CMK (cell line): ENCODE measurements at places on chromosomes 7 and 10.

GRCh38 chr7:87600130-87601124 is at the start of gene ABCB1:
TSS of gene ABCB1 (minus strand) at chr7:87600884. CDS start at chr7:87600184, 700 bp downstream.
- DNase-seq = no peak

DNA sequence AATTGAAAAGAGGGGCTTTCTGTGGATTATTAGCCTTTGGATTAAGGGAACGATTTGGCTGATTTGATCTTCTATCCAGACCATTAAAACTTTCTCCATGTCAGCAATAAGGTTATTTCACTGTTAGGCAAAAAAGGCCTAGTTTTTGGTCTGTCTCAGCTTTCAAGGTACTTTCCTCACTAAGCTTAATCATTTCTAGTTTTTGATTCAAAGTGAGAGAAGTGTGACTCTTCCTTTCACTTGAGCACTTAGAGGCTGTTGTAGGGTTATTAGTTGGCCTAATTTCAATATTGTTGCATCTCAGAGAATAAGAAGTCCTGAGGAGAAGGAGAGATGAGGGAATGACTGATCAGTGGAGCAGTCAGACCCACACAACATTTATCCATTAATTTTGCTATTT is 596.0 kb upstream of the TPK1 start:
- no peak for DNase-seq

- DNase-seq = no peak
Observed at GRCh38 chr7:931871-932650, 22.4 kb downstream of the ADAP1 start.

GRCh38 chr10:117442944-117443685 is 67.9 kb upstream of the PDZD8 start:
- DNase-seq = no peak

DNA sequence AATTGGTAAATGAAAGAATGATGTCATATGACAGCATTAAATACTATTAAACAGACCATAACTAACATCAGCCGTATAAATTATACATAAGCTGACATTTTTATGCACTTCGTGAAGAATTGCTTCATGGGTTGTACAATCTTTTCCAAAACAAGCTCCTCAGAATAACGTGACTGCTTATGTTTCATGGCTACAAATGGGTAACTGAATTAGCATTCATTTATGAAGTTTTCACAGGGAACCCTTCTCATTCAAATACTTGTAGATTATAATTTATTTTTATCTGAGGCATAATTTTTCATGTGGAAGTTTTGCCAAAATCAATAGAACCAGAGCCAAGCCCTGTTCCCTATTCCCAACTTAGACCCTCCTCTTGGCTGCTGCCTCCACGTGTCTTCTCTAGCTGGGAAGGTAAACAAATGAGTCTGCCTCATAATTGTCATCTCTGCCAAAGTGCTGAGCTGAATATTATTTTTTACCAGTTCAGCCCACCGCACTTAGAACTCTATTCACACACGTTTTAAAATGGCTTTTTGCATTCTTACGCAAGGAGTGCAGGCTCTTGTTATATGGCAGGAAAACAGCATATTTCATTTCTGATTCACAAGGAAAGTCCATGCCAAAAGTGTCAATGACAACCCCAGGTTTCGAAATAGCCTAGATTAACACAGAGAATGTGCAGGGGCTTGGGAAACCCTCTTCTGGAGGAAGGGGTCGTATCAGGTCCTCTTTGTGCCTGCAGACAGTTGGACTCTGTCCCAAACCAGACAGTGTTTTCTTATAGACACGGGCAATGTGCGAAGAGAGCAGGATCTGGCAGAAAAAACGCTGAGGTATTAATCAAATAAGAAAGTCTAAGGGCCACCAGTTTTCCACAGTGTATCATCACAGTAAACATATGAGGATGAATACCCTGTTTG is 370.7 kb upstream of the MGMT start:
- DNase-seq = no peak

- no peak for DNase-seq
Observed at GRCh38 chr7:101156866-101157589, 2.8 kb downstream of the AP1S1 start.

DNA sequence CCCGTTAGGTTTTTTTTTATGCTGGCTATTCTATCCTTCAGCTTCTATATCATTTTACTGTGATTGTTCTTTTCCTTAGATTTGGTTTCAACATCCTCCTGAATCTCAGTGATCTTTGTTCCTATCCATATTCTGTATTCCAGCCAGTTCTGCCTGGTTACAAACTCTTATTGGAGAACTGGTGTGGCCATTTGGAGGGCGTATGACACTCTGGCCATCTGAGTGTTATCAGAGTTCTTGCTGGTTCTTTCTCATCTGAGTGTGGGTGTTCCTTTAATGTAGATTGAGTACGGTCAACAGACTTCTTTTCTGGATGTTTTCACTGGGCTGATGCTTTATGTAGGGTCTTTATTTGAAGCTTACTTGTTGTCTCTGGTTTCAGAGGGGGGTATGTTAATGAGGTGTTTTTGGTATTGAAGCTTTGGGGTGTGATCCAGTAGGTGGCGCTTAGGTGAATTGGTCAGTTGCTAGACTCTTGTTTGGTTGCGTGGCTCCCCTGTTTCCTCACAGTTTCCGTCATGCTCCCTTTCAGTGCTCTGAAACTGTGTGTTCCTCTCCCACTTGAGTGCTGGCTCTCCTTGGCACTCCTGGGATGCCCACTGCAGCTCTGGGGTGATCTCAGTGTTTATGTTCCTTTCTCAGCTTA is 80.7 kb downstream of the FANK1 start:
- DNase-seq = no peak

DNA sequence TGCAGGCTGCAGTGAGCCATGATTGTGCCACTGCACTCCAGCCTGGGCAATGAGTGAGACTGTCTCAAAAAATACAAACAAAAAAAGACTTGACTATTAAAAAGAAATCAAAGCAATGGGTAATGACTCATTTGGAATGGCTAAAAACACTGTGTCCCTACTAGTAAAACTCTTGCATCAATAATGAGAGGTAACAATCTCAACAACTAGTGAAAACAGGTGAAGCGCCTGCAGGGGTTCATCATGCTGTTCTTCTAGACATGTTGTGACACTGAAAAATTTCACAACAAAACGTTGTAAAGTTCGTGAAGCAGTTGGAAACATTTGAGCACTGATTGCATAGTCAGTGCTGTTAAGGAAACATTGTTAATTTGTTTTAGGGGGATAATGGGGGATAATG is 26.9 kb upstream of the SLC29A4 start:
- DNase-seq = no peak

DNA sequence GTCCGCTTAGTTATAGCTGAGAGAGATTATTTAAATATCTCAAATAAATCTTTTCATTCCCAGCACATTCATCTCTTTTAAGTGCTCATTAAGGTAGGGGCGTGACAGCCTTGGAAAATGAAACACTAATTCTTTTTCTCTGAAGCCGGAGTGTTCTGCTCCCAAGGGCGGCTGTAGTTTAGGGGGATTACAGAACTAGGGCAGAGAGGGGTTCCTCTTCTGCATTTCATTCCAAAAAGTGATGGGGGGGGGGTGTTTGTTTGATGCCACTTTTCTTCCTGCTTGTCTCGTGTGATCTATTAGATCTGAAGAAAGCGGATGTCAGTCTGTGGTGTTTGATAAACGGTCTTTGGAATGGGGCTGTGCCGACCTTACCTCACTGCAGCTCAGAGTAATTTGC is 506.5 kb upstream of the MGMT start:
- DNase-seq = no peak

- DNase-seq = no peak
Observed at GRCh38 chr10:86867149-86867548, 90.3 kb downstream of the MMRN2 start.
